ENCODE measurements at places on chromosomes 6 and 20.

DNA sequence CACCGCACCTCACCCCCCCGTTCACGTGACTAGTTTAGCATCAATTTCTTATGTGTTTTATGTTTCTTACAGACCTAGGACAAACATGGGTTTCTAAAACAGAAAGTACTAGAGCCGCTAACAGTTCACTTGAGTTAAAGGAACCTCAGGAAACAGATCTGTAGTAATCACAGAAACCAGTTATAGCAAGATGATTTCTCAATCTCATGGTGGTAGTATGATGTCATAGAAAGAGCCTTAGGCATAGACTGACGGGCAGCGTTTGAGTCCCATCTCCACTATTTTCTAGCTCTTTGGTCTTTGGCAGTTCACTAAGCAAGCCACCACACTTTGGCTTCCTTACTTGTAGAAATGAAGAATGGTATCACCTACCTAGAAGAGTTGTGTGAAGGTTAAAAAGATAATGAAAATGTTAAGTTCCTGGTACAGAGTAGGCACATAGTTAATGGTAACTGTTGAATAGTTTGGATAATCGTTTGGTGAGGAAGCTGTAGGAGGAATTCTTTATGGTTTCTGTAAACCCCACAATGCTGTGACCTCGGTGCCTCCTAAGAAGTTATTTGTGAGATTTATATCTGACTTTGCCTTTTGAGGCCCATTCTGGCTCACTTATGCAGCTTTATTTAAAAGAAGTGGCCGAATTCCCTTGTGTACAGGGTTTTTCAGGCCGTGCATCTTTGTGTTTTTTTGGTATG lies 21.3 kb downstream of the CTNNBL1 start:
- peak; percentile 75 for DNase-seq

DNA sequence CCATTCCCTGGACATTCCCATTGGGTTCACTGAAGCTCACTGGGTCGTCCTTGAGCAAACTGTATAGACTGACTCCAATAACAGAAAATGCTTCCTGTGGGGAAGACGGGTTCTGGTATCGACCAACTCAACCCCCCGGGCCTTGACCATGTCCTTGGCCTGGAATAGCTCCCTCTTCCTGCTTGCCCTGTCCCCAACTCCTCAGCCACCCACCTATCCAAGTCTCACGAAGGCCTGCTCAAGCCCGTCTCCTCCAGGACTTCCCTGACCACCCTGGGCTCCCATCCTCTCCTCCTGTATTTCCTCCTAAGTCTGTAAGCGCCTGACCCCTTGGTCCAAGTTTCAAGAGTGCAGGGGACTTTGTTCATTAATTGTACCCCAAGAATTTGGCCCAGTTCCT lies 2.8 kb upstream of the HMGA1 start:
- no peak for DNase-seq

- peak; percentile 4 for DNase-seq
Measured at GRCh38 chr6:106858653-106859092, 115.9 kb downstream of the CD24 start.

DNA sequence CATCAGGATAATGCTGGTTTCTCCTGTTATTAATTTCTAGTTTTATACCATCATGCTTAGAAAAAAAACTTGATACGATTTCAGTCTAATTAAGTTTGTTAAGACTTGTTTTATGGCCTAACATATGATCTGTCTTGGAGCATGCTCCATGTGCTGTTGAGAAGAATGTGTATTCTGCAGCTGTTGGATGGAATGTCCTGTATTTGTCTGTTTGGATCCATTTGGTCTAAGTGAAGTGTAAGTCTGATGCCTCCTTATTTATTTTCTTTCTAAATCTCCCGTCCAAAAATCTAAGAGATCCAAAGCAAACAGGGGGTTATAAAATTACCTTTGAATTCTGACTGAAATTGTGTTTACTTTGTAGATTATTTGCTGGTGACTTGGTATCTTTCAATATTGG lies 30.0 kb upstream of the PRND start:
- no peak for DNase-seq

GRCh38 chr6:42263165-42263728 lies 45.6 kb upstream of the MRPS10 start:
- DNase-seq: no peak

DNA sequence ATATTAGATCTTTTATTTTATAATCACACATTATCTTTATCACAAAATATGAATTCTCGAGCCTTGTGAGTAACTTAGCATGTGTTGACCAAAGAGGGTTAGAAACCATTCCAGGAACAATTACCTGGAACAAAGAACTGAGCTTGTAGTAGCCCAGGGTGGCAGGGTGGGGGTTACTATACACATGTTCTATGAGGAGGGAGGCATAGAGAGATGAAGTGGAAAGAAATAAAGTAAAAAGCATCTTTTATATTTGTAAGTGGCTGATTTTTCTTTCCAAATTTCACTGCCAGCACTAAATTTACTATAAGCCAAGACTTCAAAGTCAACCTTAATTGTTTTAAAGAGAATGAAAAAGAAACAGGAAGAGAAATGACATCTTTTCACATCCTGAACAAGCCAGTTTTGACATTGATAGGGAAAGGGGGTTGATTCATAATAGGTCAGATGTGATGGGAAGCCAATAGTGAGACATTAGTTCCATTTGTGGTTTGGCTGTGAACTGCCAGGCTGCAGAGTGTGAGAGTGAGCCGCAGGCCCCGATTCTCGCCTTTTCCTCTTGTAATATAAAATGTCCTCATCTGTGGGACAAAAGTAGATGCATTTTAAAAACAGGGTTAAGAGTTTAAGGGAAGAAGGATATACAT lies 52.7 kb upstream of the MYB start:
- peak; percentile 36 for DNase-seq

- DNase-seq: no peak
Measured at GRCh38 chr6:126963077-126963809, 155.2 kb upstream of the RSPO3 start.

DNA sequence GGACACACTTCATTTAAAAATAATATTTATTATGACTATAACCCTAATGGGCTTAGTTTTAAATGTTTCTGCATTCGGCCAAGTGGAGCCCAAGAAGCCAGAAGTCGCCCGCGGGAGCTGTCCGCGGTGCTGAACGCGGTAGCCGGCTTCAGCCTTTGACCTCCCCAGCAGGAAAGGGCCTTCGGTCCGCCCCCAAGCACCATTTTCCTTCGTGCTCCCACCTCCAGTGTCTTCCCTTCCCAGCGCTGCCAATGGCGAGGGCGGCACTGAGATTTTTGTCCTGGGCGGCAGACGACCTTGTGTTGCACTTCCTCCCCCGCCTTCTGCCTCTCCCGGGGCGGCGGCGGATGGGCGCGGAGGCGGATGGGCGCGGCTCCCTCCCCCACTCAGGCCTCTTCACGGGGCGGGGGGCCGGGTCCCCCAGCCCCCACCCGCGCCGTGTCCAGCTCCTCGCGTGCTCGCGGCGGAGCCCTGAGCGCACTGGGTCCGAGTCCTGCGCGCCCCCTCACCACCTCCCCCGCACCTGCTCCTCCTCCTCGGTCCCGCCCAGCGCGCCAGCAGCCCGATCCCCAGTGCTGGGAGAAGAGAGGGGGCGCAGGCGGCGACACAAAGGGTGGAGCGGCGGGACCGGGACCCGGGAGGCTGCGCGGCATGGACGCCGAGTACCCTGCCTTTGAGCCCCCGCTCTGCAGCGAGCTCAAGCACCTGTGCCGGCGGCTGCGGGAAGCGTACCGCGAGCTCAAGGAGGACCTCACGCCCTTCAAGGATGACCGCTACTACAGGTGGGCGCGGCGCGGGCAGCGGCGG lies 23.6 kb upstream of the TMEM181 start:
- peak; percentile 69 for DNase-seq

- peak; percentile 67 for DNase-seq
Measured at GRCh38 chr6:25223490-25223991, 55.6 kb upstream of the CARMIL1 start.

DNA sequence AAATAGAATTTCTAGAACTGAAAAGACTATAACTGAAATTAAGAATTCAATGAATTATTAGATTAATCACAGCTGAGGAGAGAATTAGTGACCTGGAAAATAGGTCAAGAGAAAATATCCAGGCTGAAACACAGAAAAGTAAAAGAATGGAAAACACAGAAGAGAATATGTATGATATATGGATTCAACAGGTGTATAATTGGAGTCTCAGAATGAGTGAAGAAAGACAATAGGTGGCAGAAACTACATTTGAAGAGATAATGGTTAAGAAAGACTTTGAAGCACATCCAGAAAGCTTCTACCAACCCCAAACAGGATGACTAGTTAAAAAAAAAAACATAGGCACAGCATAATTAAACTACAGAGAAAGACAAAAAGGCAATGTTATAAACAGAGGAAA lies 196.2 kb upstream of the ASCC3 start:
- DNase-seq: no peak

GRCh38 chr6:100962466-100962865 lies 81.3 kb upstream of the ASCC3 start:
- no peak for DNase-seq

GRCh38 chr20:22495172-22495571 lies 89.2 kb downstream of the FOXA2 start:
- no peak for DNase-seq

- no peak for DNase-seq
Measured at GRCh38 chr6:150146436-150146835, 3.6 kb downstream of the PPP1R14C start.

GRCh38 chr20:44736170-44737021 lies 9.3 kb upstream of the KCNK15 start:
- DNase-seq: peak; percentile 88

DNA sequence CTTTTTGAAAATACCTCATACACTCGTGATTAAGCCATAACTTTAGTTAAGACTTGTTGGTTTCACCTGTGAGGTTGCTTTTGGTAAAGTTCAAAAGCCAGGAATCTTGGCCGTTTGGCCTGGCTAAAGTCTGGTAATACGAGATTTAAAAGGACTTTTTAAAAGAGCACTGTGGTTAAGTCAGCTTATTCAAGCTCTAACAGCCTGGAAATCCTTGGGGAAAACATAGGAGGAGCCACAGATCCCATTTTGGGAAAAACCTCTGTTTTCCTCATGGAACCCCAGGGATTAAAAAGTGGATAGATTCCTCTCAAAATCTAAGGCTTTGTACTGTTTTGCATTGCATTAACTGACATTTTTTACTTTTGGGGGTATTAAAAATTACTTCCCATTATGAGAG lies 13.7 kb upstream of the SLC22A16 start:
- DNase-seq: no peak

- DNase-seq: peak; percentile 37
Measured at GRCh38 chr6:167090171-167090570, 32.7 kb upstream of the CCR6 start.

- no peak for DNase-seq
Measured at GRCh38 chr6:73030257-73030656, 195.0 kb downstream of the KHDC1L start.

- DNase-seq: peak; percentile 83
Measured at GRCh38 chr6:44078827-44079671, 48.2 kb downstream of the MRPL14 start.

DNA sequence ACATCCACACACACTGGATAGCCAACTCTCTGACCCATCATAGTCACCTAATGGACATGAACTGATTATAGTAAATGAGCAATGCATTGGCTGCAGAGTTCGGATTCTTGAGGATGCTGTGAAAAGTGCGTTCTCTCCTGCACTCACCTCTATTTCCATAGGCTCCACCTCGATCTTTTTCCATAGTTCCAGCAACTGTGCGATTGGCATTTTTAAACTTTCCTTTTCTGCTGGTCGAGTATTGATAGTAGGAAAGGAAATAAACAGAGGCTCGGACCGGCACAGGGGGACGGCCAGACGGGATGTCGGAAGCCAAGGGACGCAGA lies 94.4 kb downstream of the RNASET2 start:
- DNase-seq: no peak

- DNase-seq: no peak
Measured at GRCh38 chr6:56988145-56988544, 33.2 kb downstream of the BEND6 start.

DNA sequence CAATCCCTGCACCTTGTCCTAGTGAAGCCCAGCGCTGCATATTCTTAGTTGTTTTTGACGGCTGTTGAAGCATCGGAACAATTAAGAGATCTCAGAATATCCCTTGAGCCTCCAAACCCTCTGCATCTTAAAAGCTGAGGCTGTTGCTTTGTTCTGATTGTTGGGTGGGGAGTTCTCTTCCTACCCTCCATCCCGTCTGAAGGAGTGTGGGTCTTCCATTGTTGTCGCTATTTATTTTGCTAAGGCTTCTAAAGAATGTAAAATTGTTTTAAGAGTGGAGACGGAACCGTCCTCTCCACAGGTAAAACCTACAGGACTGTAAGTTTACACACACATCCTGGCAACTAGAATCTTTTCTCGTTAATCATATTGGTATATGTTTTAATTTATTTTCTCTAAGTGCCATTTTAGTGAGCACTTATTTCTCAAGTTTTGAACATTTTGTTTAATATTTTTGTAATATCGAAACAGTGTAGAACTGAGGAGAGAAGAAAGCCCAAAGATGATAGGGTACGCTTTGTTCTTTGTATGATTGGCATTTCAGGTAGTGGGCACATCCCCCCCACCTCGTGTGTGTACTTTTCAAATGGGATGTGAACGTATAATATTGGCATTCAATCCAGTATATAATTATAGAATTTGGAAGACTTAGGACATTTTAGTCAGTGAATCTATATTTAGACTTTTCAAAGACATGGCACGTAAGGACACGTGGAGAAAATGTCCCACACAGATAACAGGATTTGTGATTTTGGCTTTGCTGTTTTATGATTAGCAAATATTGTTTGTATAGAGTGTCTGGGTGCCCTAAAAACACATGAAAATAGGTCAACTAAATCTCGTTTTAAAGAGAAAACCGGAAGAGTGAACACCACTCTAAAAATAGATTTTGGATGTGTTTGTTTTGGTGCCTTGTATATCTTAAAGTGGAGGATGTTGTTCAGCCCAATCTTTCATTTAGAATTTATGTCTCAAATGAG lies 1.3 kb downstream of the RNF146 start:
- peak; percentile 13 for DNase-seq

GRCh38 chr20:2172305-2173175 lies 70.9 kb downstream of the STK35 start:
- DNase-seq: peak; percentile 67

DNA sequence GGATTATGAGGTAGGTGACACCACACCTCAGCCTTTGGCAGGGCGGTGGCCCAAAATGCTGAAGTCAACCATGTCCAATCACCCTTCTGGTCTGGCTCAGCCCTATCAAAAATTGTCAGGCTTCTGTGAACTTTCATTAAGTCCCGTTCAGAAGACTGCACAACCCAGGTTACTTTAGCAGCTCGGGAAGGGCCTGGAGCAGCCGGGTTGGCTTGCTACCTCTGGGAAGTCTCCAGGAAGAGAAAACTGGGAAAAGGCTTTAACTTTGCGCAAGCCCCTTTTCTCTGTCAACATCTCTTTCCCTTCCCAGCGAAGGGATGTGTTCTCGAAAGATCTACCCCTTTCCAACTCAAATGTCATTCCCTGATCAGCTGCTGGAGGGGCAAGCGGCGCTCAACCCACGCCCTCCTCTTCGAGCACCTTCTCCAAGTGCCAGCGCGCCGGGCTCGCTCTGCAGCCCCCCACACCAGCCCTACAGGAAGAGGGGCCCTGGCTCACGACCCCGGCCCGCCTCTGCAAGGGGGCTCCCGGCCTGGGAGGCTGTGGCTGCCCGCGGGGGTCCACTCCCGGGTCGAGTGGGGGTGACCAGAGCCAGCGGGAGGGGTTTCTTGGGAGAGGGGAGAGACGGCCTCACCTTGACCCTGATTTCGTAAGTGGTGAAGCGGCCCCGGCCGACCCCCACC lies 573 bp downstream of the SNX3 start:
- peak; percentile 67 for DNase-seq

GRCh38 chr6:157164972-157165371 lies 158.3 kb downstream of the TMEM242 start:
- DNase-seq: no peak

Data from NB4 (cell line).